ENCODE measurements at places on chromosomes 11 and 22.
A peak's percentile ranks its signal among the peaks of the same experiment; 100 is the strongest.

- no peak overlapping the region for H3K27ac ChIP-seq
- no peak for DNase-seq
- no peaks in the 10 kb centered on the region for H3K4me1 ChIP-seq
- no peak overlapping the region for H3K4me3 ChIP-seq
Measured at GRCh38 chr11:11807811-11808782, 33.7 kb upstream of the USP47 start.

DNA sequence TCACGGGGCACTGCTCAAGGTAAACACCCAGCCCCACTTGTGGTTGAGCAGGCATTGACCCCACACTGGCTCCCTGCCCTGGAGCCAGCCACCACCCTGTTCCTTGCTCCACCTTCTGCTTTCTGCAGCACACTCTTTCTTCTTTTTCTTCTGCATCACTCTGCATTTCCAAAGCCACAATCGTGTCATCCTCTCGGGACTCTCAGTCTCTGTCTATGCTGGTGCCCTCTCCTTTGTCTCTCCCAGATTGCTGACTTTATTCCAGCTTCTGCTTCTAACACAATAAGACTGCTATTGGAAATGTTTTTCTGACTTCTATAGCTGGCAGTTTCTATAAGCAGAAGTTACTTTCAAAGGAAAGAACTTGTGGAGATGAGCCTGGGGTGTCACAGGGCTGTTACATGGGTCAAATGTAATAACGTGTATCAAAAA, 14.4 kb downstream of the GRAP2 start:
- H3K27me3 ChIP-seq, result peaks cover 65% of the 10 kb centered on the region
- no peak overlapping the region for H3K27ac ChIP-seq
- H3K4me3 ChIP-seq, result no peak overlapping the region
- H3K36me3 ChIP-seq, result no peaks in the 10 kb centered on the region

- H3K27me3 ChIP-seq, result no peaks in the 10 kb centered on the region
- no peaks in the 10 kb centered on the region for H3K4me1 ChIP-seq
- no peak for DNase-seq
- no peak overlapping the region for H3K27ac ChIP-seq
- no peaks in the 10 kb centered on the region for H3K36me3 ChIP-seq
Measured at GRCh38 chr11:80929031-80929805, 1488.4 kb upstream of the TENM4 start.

GRCh38 chr11:29996016-29996415, 20.8 kb downstream of the KCNA4 start:
- no peak for DNase-seq
- H3K36me3 ChIP-seq, result no peaks in the 10 kb centered on the region
- no peaks in the 10 kb centered on the region for H3K4me1 ChIP-seq

DNA sequence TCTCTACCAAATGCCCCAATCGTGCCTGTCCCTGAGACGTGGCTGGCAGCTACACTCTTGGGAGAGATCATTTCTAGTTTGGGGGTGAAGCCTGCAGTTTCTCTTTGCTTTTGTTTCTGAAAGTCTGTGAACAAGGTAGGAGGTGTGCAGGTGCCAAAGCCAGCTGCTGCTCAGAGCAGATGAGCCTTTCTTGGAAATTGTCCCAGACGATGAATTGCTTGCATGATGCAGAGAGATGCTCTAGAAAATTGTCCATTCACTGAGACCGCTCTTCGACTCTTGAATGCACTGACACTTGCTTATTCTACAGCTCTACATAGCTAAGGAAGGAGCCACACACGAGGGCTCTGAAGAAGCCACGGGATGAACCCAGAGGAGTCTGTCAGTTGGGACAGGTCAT, 225.6 kb upstream of the E2F8 start:
- no peaks in the 10 kb centered on the region for H3K27me3 ChIP-seq
- H3K36me3 ChIP-seq, result no peaks in the 10 kb centered on the region
- no peak overlapping the region for H3K4me3 ChIP-seq
- no peaks in the 10 kb centered on the region for H3K4me1 ChIP-seq
- H3K27ac ChIP-seq, result no peak overlapping the region
- DNase-seq, result no peak

DNA sequence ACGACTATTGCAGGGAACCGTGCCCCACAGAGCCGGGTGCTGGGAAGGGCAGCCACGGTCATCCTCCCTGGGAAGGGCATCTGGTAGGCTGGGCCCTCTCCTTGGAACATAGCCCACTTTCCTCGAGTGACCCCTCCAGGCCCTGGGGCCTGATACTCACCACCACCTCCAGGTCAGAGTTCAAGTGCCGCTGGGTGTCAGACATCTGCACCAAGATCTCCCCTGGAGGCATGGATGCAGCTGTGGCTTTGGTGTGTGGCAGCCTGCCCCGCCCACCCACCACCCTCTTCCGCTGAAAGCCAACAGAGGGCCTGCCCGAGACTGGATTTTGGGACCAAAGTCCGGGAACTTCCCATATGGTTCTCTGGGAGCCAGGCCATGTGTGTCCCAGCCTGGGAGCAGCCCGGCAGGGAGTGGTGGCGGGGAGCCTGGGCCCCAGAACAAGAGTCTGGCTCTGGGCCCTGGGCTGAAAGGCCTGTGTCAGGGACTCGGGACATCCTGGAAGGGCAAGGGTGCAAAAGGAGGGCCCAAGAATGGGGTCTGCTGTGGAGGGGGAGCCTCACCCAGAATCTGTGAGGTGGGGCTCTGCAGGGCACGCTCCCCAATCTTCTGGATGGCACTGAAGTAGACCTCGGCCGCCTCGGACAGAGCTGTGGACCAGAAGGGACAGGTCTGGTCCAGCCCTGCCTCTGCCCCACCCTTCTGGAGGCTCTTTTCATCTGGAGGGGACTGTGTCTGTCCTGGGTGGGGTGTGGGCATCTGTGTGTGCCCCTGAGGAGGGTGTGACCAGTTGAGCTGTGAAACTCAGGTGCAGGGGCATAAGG, 2.6 kb downstream of the BAIAP2L2 start:
- H3K4me1 ChIP-seq, result no peaks in the 10 kb centered on the region
- no peaks in the 10 kb centered on the region for H3K36me3 ChIP-seq
- no peaks in the 10 kb centered on the region for H3K27me3 ChIP-seq

- peak overlapping the region; percentile 38 for H3K27ac ChIP-seq
- no peak for DNase-seq
- H3K36me3 ChIP-seq, result no peaks in the 10 kb centered on the region
Measured at GRCh38 chr11:35390737-35391682, 28.3 kb downstream of the SLC1A2 start.

GRCh38 chr11:110249066-110249465, 47.3 kb downstream of the RDX start:
- no peak for DNase-seq
- H3K36me3 ChIP-seq, result peaks cover 74% of the 10 kb centered on the region
- no peak overlapping the region for H3K4me3 ChIP-seq
- no peaks in the 10 kb centered on the region for H3K4me1 ChIP-seq

GRCh38 chr11:8259306-8259959, 4.2 kb downstream of the LMO1 start:
- H3K27me3 ChIP-seq, result peaks cover 45% of the 10 kb centered on the region
- no peak overlapping the region for H3K4me3 ChIP-seq
- peak; percentile 23 for DNase-seq
- no peak overlapping the region for H3K27ac ChIP-seq

DNA sequence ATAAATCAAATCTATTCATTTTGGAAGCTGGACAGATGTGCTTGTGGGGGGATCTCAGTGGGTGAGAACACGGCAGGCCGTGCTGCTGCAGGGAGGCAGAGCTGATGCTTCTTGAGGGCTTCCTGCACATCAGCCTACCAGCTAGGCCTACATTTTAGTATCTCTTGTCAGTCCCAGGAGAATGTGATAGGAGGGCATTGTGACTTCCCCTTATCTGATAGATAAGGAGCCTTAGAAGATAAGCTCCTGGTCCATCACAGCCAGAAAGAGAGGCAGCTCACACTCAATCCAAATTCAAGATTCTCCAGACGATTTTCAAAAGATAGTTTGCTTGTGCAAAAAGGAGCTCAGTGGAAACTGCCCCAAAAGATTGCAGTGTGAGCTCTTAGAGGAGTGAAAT, 89.0 kb downstream of the SHANK2 start:
- H3K27ac ChIP-seq, result no peak overlapping the region
- H3K36me3 ChIP-seq, result no peaks in the 10 kb centered on the region
- no peak for DNase-seq
- H3K27me3 ChIP-seq, result no peaks in the 10 kb centered on the region
- H3K4me3 ChIP-seq, result no peak overlapping the region

GRCh38 chr11:57306940-57307565, 17.7 kb downstream of the TNKS1BP1 start:
- H3K27me3 ChIP-seq, result no peaks in the 10 kb centered on the region
- H3K4me3 ChIP-seq, result peak overlapping the region; percentile 8
- DNase-seq, result no peak
- peaks cover 82% of the 10 kb centered on the region for H3K4me1 ChIP-seq
- peaks cover 50% of the 10 kb centered on the region for H3K36me3 ChIP-seq

DNA sequence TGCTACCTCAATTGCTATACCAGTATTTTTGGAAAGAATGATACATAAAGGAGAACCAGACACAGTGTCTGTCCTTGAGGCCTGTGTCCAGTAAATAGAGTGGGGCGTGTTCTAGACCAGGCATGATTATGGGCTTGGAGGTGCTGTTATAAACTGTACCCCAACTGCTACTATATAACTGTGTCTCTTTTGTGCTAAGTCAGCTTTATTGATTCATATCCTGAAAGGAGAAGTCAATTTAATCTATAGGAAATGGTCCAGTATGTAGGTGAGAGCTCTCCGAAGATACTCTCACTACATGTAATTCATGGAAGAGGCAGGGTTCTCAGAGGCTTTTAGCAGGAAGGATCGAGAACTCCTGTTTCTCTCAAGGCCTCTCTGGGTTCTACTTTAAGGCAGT, 334.3 kb downstream of the TMEM135 start:
- H3K27me3 ChIP-seq, result no peaks in the 10 kb centered on the region
- H3K4me1 ChIP-seq, result no peaks in the 10 kb centered on the region
- H3K36me3 ChIP-seq, result no peaks in the 10 kb centered on the region
- no peak for DNase-seq
- H3K27ac ChIP-seq, result no peak overlapping the region

GRCh38 chr22:35812600-35812999, 94.9 kb downstream of the APOL5 start:
- no peak for DNase-seq
- no peak overlapping the region for H3K27ac ChIP-seq
- no peaks in the 10 kb centered on the region for H3K4me1 ChIP-seq
- H3K4me3 ChIP-seq, result no peak overlapping the region

- H3K4me1 ChIP-seq, result no peaks in the 10 kb centered on the region
- no peaks in the 10 kb centered on the region for H3K27me3 ChIP-seq
- H3K4me3 ChIP-seq, result no peak overlapping the region
- no peaks in the 10 kb centered on the region for H3K36me3 ChIP-seq
- no peak overlapping the region for H3K27ac ChIP-seq
Measured at GRCh38 chr11:84381666-84382065, 1095.5 kb upstream of the CCDC90B start.
